ENCODE measurements at places on chromosomes 5 and 9. TPM values are rescaled to one million over a fixed set of nuclear protein-coding genes. Genes with fewer than 3 reads are reported as not detected.

The RARS1 gene
- 81.1 TPM for total RNA-seq

The PCDHGA3 gene
- 0.12 TPM for total RNA-seq

The CEMIP2 gene
- 46.7 TPM for total RNA-seq

The SPACA9 gene
- total RNA-seq = 5.2 TPM

The TGFBI gene
- total RNA-seq = not detected

The ELAVL2 gene
- total RNA-seq = not detected

All from activated T-cell treated with anti-CD3 and anti-CD28 coated beads, Interleukin-2, amount 50 U/mL, for 72 hours (primary cell).